Activated CD8-positive, alpha-beta memory T cell treated with anti-CD3 and anti-CD28 coated beads, Interleukin-2, amount 10 ng/mL, durations not matched to agents 7 days and 5 days (primary cell): ENCODE measurements at places on chromosomes 5 and 9.

GRCh38 chr9:16275795-16276624 lies 594.5 kb downstream of the BNC2 start:
- DNase-seq, result no peak

DNA sequence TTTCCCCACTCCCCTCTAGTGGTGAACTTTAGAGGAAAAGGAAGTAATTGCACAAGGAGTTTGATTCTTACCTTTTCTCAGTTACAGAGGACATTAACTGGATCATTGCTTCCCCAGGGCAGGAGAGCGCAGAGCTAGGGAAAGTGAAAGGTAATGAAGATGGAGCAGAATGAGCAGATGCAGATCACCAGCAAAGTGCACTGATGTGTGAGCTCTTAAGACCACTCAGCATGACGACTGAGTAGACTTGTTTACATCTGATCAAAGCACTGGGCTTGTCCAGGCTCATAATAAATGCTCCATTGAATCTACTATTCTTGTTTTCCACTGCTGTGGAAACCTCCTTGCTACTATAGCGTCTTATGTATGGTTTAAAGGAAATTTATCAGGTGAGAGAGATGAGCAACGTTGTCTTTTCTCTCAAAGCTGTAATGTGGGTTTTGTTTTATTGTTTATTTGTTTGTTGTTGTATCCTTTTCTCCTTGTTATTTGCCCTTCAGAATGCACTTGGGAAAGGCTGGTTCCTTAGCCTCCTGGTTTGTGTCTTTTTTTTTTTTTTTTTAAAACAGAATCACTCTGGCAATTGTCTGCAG lies 25.3 kb downstream of the SLC22A5 start:
- no peak for DNase-seq

GRCh38 chr5:51433052-51433710 lies 49.9 kb downstream of the ISL1 start:
- no peak for DNase-seq

- no peak for DNase-seq
Measured at GRCh38 chr9:137449081-137449844, 8.1 kb upstream of the ENTPD8 start.

GRCh38 chr5:180519098-180519497 lies 24.9 kb downstream of the CNOT6 start:
- no peak for DNase-seq
